ENCODE measurements at places on chromosomes 1 and 21. TPM values are rescaled to one million over a fixed set of nuclear protein-coding genes. Genes with fewer than 3 reads are reported as not detected.

The CDA gene
- 0.38 TPM for total RNA-seq

The BRDT gene
- not detected for total RNA-seq

The CHIT1 gene
- total RNA-seq: 0.70 TPM

The GSTM5 gene
- total RNA-seq: 0.60 TPM

The JAM2 gene
- total RNA-seq: 0.35 TPM

The TTLL7 gene
- total RNA-seq: 3.2 TPM

The NUDT4B gene
- total RNA-seq: 17.3 TPM

The TRIM62 gene
- total RNA-seq: 0.70 TPM

The CERS2 gene
- total RNA-seq: 81.2 TPM

The SELENBP1 gene
- total RNA-seq: 34.8 TPM

The BARHL2 gene
- total RNA-seq: not detected

The GABRD gene
- 0.12 TPM for total RNA-seq

The OR2L13 gene
- total RNA-seq: not detected

The TTC22 gene
- total RNA-seq: not detected

The AGL gene
- total RNA-seq: 5.6 TPM

The ARHGEF16 gene
- 0.23 TPM for total RNA-seq

The TNFRSF4 gene
- total RNA-seq: not detected

The KIF26B gene
- total RNA-seq: 10.6 TPM
